ENCODE measurements at places on chromosomes 3 and 15.

- DNase-seq, result peak; percentile 68
Measured at GRCh38 chr3:124951511-124952281, 17.1 kb upstream of the MUC13 start.

- no peak for DNase-seq
Measured at GRCh38 chr3:130831719-130832400, 62.0 kb upstream of the ATP2C1 start.

DNA sequence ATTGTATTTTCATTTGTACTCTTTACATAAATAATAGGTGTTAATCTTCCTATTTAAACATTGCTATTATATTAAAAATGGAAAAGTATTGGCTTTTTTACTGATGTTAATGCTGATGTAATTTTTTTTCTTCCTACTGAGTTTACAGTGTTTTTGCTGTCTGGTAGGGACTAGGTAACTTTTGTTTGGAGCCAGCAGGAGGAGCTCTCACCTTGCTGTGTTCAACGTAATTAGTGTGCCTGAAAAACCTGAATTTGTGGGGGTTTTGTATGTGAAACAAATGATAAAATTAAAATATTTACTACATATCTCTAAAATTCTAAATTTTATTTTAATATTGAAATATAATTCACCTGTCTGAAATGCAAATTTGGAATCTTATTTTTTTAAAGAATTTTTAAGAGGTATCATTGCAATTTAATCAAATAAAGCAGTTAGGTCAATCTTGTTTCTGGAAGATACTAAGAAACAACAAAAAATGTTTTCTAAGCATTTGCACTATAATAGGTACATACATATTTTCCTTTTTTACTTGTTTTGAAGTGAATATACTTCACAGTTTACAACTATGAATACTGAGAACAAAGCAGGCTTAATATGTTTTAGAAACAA is 48.8 kb downstream of the EPHA6 start:
- peak; percentile 1 for DNase-seq

DNA sequence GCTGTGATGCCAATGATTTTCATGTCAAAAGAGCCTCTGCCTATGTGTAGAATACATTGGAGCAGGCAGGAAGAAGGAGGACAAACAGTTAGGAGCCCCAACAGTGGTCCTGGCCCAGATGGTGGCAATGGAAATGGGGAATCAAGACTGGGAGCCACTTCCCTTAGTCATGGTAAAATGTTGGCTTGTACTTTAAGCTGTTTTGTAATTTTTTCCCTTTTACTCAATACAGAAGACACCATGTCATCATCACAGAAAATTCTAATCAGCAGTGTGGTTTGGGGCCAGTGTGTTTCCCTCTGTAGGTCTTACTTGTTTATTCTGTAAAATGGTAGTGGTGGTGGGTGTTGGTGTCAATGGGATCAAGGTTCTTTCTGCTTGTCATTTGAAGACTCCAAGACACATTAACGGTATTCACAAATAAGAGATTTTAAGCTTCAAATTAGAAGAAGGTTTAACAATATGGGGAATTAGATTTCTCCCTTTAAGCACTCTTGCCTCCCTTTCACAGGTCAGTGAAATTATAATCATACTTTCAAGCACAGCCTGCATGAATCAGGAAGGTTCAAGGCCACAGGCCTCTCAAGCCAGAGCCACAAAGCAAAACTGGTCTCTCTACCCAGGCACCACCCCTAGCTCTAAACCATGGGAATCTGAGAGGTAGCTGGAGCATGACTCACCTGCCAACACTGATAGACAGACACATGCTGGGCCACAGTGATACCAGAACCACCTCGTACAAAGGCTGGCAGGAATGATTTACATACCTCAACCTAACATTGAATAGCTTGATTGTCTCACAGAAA is 24.9 kb downstream of the SIAH2 start:
- DNase-seq, result peak; percentile 33

DNA sequence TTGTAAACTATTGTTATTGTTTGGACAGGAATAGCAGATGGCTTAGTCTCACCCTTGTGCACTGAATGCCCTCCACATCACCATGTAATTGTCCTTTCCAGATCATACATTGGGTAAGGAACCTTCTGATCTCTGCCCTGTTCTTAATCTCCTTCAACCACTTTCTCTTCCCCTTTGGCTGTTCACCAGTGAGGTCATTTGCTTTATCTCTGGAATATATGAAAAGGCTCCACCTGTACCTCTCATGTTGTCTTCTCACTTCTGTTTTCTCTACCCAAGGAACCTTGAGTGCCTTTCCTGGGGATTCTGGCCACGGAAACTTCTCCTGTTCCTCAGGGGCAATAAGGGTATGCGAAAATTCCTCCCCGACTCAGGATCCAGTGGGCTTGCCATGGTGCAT is 28.5 kb downstream of the MCTP2 start:
- DNase-seq, result no peak

DNA sequence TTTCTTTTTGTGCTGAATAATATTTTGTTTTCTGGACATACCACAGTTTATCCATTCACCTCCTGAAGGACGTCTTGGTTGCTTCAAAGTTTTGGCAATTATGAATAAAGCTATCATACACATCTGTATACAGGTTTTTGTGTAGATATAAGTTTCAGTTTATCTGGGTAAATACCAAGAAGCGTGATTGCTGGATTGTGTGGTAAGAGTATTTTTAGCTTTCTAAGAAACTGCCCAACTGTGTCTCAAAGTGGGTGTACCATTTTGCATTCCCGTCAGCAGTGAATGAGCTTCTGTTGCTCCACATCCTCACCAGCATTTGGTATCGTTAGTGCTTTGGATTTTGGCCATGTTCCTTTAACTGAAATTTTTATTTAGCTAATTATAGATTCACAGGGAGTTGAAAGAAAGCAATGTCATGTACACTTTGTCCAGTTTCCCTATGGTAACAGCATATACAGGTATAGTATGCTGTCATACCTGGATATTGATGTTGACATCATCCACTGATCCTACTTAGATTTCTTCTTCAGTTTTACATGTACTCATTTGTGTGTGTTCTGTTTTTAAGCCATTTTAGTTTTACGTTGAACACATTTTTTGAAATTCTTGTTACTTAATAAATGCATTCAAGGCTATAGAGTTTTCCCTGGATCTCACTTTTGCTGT is 11.9 kb downstream of the ARID3B start:
- no peak for DNase-seq

- no peak for DNase-seq
Measured at GRCh38 chr15:51283026-51283425, 55.4 kb downstream of the CYP19A1 start.

GRCh38 chr3:153768561-153769469 is 352.4 kb upstream of the ARHGEF26 start:
- peak; percentile 58 for DNase-seq

- peak; percentile 59 for DNase-seq
Measured at GRCh38 chr15:31328428-31328968, 1.9 kb downstream of the KLF13 start.

GRCh38 chr15:96849271-96849900 is 518.9 kb downstream of the NR2F2 start:
- DNase-seq, result no peak

GRCh38 chr3:66140743-66141372 is 79.9 kb upstream of the SLC25A26 start:
- peak; percentile 36 for DNase-seq

GRCh38 chr3:13700889-13701288 is 152.0 kb downstream of the FBLN2 start:
- no peak for DNase-seq

DNA sequence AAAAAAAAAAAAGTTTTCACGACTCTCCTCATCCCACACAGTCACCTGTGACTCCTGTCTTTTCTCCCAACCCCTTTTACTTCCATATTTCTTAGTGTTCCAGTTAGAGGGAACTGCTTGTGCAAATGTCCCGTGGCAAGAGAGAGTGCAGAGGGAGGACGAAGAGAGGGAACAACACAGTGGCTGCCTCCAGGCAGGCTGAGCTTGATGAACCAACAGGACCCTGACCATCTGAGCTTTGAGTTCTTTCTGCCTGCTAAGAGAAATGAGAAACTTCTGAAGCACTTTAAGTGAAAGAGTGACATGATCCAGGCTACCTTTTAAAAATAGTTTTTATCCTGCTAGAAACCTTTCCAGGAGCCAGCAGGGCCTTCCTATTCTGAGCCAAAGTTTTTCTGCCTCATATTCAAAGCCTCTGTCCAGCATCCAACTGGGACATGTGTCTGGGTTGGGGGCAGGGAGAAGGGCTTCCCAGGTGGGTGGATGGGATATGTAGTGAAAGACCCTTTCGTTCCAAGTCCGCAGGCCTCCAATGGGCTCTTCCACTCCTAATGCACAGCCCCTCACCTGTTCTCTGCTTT is 239.9 kb downstream of the OPA1 start:
- DNase-seq, result no peak

DNA sequence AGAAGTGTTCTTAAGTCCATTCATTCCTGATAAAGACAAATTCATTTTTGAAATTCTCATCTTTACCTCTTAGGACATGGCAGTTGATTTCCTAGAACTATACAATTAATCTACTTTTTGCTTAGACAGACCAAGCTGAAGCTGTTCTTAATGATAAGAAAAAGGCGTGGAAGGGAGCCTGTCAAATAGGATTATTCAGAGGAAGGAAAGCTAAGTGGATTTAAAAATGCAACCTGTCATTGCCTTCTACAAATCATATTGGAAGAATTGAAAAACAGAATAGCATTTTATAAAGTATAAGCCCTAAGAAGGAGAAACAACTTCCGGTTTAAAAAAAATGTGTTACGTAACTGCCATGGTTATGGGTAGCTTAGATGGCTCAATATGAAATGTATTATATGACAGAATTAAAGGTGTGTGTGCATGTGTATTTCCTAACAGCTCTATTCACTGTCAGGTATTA is 81.2 kb upstream of the RAP2B start:
- no peak for DNase-seq

DNA sequence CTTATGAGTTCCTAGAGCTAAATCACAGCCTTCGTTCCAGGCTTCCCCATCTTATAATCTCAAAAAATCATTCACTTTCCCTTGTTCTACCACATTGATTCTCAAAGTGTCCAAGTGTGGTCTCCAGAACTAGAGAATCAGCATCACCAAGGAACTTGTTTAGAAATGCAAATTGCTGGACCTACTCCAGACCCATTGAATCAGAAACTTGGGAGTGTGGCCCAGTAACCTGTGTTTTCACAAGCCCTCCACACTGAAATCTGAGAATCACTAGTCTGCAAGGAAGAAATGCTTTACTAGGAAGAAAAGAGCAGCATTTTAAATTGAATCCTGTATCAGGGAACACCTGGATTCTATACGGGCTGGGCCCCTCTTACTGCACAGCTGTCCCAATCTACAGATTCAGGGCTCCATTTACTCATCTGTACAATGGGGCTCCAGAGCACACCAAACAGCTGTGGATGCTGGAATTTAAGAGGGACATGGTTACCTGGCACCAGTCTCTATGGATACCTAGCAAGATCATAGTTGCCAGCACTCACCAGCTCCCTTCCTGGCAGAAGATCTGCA is 3.9 kb downstream of the MEGF11 start:
- DNase-seq, result no peak

DNA sequence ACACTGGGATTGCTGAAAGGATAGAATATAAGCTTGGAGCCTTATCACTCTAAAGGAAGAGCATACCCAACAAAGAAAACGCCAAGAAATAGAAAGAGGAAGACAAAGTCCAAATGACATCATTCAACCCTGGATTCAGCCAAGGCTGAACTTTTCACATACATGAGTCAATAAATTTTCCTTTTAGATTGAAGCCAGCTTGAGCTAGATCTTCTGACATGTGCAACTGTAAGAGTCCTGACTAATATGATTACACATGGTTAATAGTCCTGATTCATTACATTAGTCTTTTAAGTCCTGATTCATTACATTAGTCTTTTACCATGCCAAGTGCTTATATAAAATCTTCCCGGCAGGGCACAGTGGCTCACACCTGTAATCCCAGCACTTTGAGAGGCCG is 13.6 kb upstream of the DENND6A start:
- peak; percentile 72 for DNase-seq

DNA sequence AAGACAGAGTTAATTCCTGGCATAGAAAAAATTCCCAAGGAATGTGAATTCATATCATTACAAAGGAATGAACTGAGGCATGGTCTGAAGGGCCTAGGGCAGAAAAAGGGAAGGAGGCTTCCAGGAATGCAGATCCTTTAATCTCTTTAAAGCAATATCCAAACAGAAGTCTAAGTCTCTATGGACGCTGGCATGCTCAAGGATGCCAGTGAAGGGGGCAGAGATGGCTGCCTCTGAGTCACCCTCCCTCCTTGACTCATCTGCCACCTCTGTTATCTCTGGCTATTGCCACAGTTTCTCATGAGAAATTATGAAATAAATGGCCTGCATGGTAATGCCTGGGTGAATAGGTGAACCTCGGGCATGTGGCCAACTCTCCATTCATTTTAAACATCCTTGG is 96.3 kb upstream of the BCL6 start:
- peak; percentile 89 for DNase-seq

GRCh38 chr3:27680517-27681246 is 41.4 kb downstream of the EOMES start:
- DNase-seq, result no peak

DNA sequence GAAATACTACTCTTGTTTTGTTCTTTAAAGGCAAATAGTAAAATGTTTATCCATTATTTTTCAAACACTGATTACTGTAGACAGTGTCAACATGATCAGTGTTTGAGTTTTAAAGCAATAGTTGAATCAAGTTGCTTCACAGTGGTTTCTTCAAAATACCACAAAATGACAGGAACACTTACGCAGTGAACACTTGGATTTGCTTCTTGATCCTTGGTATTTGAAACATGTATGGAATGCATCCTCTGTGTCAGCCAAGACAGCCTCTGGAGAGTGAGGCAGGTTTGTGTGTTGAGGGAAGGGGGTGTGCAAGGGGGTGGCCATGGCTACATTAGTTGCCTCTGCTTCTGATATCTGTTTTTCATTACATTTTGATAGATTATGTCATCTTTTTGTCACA is 413.0 kb downstream of the RBMS3 start:
- DNase-seq, result peak; percentile 91

DNA sequence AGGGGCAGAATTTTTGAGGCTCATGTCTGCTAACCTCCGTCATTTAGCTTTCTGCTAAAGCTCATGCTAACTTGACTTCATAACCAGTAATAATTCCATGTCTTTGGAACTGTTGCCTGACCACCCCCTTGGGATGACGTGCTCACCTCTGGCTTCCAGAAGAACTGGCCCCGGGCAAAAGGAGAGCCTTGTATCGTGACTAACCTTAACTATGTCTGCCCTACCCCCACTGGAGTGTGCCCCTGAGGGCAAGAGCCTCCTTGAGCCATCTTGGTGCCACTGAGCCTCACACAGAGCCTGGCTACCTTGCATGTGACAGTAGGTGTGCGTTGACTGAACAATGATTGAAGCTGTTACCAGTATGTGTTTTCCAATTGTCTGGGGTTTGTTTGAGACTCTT is 4.7 kb downstream of the LRRK1 start:
- no peak for DNase-seq

DNA sequence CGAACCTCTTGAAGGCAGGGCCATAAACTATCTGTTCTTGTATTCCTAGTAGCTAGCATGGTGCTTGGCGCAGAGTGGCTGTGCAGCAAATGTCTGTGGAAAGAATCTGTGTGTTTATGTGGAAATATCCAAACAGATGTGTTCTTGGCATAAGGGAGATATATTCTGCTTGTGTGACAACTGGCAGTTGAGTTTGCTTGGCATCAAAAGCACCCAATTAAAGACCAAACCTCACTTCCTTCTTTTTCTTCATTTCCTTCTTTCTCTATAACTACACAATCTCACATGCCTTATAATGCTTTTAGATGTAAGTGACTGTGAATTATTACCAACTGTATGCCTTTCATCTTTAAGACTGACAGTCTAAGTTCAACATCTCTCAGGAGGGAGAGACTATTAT is 296.5 kb downstream of the SLC9A9 start:
- DNase-seq, result no peak

All from EH (cell line).